ENCODE measurements at places on chromosomes 4 and X. TPM values are rescaled to one million over a fixed set of nuclear protein-coding genes. Genes with fewer than 3 reads are reported as not detected.

The FREM3 gene
- not detected for total RNA-seq

The RADX gene
- total RNA-seq, result 0.31 TPM

GRCh38 chr4:102321260-102321995 lies 23.9 kb downstream of the SLC39A8 start:
- H3K27ac ChIP-seq, result no peak overlapping the region
- H3K27me3 ChIP-seq, result no peaks in the 10 kb centered on the region
- DNase-seq, result no peak
- H3K4me1 ChIP-seq, result peaks cover 7% of the 10 kb centered on the region
- no peaks in the 10 kb centered on the region for H3K36me3 ChIP-seq
- no peak overlapping the region for H3K4me3 ChIP-seq

GRCh38 chr4:20641976-20642375 lies 58.3 kb upstream of the PACRGL start:
- H3K4me3 ChIP-seq, result no peak overlapping the region
- no peaks in the 10 kb centered on the region for H3K36me3 ChIP-seq
- H3K27ac ChIP-seq, result no peak overlapping the region
- no peaks in the 10 kb centered on the region for H3K4me1 ChIP-seq

DNA sequence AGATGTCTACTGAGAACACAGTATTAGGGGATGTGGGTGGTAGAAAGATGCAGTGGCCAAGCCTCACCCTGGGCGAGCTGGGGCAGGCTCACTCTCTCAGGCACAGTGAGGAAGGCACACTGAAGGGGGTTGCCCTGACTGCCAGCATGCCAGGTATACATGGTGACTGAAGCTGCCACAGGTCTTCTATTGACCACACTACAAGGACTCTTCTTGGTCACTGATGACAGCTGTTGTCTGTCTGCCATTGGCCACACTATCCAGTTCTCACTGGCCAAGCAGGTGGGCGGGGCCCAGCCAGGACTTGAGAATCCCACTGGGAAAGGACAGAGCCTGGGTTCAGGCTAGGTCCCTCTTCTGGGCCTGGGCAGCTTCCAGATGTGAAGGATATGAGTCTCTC lies 39.7 kb upstream of the TBC1D14 start:
- no peak overlapping the region for H3K27ac ChIP-seq
- no peaks in the 10 kb centered on the region for H3K27me3 ChIP-seq
- peaks cover 21% of the 10 kb centered on the region for H3K36me3 ChIP-seq
- H3K4me3 ChIP-seq, result no peak overlapping the region
- H3K4me1 ChIP-seq, result no peaks in the 10 kb centered on the region
